NCI-H146 (cell line): ENCODE measurements at places on chromosomes 12 and 14.

GRCh38 chr12:121516437-121517011, 64.3 kb downstream of the KDM2B start:
- no peak for DNase-seq

DNA sequence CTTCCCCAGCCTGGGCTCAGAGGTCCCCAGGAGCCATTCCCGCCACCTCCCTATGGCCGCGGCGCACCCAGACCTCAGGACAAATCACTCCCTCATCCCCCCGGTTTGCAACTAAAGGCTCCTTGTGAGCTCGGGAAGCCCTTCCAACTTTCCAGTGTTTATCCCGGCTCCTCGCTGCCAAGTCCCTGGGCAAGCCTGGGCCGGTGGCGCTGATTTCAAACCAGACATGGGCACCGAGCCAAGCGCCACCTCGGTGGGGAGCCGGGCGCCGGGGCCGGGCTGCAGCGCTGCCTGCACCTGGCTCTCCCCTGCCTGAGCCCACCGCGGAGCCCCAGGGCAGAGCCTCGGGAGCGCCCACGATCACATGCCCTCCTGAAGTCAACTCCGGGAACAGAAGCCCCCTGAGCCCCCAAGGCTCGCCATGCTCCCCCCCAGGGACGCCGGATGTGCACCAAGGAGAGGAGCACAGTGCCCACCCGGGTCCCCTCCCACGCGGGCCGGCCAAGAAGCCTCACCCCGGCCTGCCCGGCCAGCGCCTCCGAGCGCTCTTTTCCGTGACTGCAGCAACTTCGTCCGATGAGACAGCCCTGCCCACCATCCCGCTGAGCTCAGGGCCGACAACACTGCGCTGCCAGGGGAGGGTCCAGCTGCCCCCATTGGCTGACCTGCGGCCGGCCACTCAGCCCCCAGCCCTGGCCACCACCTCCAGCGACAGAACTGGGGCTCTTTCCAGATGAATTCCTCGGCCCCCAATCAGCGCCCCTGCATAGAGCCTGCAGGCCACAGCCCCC, 50.0 kb downstream of the NCOR2 start:
- peak; percentile 88 for DNase-seq

- DNase-seq: no peak
Observed at GRCh38 chr12:53561590-53561953, 54.3 kb upstream of the NPFF start.

DNA sequence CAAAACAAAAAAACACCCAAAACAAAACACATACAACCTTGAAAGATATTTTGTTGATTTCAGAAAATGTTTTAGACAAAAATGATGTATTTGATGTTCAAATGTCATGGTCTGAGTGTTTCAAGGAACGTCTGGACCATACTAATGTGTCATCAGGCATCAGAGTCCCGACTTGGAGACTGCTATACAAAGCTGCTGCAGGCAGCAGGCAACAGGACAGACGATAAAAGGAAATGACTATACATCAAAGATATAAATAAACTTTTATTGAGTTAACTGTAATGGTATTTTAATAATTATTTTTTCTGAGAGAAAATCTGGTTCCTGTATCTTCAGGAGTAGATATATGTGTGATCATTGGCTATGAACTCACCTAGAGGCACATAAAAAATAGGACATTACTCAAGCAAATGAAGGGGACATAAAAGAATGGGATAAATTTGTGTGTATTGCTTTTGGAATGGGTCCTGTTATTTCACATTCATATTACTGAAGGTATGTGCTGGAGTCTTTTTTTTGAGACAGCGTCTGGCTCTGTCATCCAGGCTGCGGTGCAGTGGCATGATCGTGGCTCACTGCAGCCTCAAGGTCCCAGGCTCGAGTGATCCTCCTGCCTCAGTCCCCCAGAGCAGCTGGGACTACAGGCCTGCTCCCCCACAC, 87.3 kb upstream of the HECTD1 start:
- no peak for DNase-seq

GRCh38 chr12:112148031-112148513, 22.7 kb downstream of the TRAFD1 start:
- DNase-seq: no peak

- no peak for DNase-seq
Observed at GRCh38 chr14:36505181-36505815, 14.7 kb downstream of the NKX2-1 start.

DNA sequence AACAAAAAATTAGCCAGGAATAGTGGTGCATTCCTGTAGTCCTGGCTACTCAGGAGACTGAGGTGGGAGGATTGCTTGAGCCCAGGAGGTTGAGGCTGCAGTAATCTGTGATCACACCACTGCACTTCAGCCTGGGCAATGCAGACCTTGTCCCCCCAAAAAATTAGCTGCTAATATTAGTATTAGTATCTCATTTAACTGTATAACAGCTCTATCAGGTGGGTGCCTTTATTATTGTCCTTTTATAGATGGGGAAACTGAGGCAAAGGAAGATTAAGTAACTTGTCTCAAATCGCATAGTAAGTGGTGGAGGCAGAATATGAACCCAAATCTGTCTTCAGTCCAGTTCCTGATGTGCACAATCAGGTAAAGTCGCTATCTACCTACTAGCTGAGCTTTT, 142.3 kb upstream of the CRY1 start:
- no peak for DNase-seq

DNA sequence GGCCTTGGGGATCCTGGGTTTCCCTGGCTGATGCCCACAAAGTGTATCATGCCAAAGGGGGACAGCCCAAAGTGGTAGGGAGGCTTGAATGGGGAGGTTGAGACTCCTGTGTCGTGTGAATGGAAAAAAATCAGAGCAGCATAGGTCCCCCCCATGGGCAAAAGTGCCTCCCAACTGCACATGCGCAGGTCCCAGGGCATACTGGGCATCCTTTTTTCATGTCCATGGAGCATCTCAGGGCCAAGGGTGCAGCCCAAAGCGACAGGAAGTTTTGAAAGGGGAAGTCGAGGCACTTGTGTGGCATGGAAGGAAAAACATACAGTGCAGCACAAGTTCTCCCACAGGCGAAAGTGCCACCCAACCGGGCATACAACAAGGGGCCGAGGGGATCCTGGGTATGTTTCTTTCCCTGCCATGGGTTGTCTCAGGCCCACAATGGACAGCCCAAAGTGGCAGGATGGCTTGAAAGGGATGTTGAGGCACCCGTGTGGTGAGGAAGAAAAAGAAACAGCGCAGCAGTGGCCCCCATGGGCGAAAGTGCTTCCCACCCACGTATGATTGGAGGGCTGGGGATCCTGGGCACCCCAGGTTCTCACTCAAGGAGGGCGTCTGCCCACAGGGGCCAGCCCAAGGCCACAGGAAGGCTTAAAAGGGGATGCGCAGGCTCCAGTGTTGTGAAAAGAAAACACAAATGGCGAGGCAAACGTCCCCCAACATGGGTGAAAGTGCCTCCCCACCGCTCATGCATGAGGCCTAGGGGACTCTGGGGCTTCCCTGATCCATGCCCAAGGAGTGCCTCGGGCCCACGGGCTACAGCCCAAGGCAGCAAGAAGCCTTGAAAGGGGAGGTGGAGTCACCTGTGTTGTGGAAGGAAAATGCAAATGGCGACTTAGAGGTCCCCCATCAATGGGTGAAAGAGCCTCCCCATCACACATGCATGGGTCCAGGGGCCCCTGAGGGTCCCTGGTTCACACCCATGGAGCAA, 573.7 kb downstream of the ALG10 start:
- no peak for DNase-seq

GRCh38 chr12:52390739-52391617, 5.5 kb upstream of the KRT84 start:
- no peak for DNase-seq

DNA sequence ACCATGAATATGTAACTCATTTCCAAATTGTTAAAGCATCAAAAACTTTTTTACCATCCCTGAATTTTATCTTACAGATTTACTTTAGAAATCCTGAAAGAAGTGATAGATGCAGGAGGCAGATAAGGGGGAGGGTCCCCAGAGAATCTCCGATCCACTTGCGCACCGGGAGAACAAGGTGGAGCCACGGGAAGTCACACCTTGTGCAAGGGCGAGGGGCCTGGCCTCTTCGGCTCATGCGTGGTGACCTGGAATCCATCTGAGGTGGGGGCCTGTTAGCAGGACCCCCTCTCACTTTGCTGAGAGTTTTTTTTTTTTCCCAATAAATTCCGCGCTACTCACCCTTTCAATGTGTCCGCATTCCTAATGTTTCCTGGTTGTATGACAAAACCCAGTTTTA, 80.2 kb upstream of the CDKN3 start:
- no peak for DNase-seq

DNA sequence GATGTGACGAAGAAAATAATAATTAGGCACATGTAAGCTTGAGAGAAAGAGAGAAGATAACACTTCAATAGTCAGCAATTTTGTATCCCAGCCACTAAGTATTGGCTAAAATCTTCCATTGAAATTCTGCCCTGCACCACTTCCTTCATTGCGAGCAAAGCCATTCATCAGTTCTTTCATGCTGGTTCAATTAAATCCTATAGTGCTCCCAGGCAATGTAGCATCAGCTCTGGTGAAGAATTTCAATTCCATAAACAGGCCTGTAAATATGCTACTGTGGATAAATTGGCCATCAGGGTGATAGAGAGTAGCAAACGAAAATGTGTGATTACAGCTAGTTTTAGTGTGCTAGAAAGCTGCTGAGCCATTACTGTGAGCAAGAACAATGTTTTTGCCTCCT, 24.7 kb downstream of the RPL10L start:
- DNase-seq: no peak

DNA sequence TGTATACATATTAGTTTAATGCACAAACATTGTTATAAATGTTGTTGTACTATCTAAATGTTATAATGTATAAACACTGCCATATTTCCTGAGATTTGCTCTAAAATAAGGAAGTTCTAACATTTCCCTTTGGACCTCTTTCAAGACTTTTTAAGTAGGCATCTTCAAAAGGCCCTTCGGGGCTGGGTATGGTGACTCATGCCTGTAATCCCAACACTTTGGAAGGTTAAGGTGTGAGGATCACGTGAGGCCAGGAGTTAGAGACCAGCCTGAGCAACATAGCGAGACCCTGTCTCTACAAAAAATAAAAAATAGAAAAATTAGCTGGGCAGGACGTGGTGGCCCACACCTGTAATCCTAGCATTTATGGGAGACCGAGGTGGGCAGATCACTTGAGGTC, 35.5 kb downstream of the FBLN5 start:
- DNase-seq: no peak
